GM03348 (cell line): ENCODE measurements at places on chromosomes 2 and 18.

- DNase-seq = no peak
These were observed 1816.1 kb upstream of the LRRTM1 start for GRCh38 chr2:82120654-82121053.

DNA sequence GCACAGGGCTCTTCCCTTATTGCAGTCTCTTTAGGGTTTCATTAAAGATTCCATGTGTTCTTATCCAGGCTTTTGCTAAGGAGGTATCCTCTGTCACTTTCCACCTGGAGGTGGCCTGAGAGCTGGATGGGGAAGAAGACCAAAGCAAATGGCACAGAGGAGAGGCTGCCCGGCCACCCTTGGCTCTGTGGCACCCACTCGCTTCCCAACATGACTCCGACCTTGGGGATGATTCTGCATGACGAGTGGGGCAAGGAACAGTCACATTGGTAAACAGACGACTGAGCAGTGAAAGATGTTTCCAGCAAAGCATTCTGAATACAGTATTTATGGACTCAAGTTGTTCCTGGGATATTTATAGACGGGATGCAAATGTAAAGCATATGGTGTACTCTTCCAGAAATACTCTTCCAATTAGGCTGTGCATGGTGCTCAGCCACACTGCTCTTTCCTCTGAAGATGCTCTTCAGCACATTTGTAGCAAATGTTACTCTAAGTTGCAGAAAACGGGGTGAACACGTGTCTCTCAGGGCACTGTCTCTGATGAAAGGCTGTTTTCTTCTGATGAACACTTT, 377.1 kb upstream of the HS6ST1 start:
- no peak for DNase-seq

GRCh38 chr2:15726321-15727057, 134.8 kb downstream of the DDX1 start:
- no peak for DNase-seq

DNA sequence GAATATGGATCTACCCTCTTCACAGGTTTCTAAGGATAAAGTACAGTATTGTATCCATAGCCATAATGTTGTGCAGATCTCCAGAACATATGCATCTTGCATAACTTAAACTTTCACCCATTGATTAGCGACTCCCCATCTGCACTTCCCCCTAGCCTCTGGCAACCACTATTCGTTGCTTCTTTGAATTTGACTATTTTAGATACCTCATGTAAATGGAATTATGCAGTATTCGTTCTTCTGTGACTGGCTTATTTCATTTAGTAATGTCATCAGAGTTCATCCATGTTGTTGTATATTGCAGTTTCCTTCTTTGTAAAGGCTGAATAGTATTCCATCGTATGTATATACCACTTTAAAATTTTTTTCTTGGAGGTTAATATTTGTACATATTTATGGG, 128.9 kb downstream of the SMAD7 start:
- no peak for DNase-seq

- no peak for DNase-seq
These were observed 442.0 kb upstream of the SYT4 start for GRCh38 chr18:43719267-43719795.

- no peak for DNase-seq
These were observed 1.3 kb upstream of the PPM1B start for GRCh38 chr2:44167311-44167907.
